ENCODE measurements at places on chromosomes 11 and 22.
A peak's percentile ranks its signal among the peaks of the same experiment; 100 is the strongest.

- no peak for DNase-seq
Measured at GRCh38 chr11:61666684-61667297, 13.4 kb upstream of the DAGLA start.

GRCh38 chr11:123532131-123532530 lies 102.1 kb downstream of the GRAMD1B start:
- DNase-seq: no peak

DNA sequence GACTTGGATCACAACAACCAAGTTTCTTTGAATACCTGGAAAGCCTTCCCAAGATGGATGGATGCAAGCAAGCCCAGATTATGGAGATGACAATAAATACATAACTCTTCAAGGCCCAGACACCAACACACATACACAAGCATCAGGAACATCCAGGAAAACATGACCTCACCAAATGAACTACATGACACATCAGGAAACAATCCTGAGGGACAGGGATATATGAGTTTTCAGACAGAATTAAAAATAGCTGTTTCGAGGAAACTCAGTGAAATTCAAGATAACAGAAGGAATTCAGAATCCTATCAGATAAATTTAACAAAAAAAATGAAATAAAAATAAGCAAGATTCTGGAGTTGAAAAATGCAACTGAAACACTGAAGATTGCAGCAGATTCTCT lies 659.4 kb downstream of the METTL15 start:
- no peak for DNase-seq

DNA sequence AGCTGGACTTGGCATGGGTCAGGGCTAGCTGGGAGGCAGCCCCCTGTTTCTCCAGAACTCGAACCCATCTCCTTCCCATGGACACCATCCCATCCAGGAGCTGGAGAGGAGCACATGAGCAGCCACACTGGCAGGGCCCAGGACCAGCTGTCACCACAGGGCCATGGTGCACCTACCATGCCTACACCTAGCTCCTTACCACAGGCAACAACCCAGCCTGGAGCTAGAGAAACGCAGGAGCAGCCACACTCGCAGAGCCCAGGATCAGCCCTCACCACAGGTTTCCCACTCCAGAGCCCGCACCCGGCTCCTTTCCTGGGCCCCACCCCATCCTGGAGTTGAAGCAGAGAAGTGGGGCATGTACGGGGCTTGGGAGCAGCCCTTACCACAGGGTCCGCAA lies 50.2 kb downstream of the GAB4 start:
- no peak for DNase-seq

- no peak for DNase-seq
Measured at GRCh38 chr11:9302448-9302847, 11.9 kb downstream of the TMEM41B start.

- DNase-seq: no peak
Measured at GRCh38 chr22:37635157-37635556, 4.3 kb upstream of the SH3BP1 start.

GRCh38 chr11:124943254-124943616 lies 7.4 kb upstream of the HEPACAM start:
- peak; percentile 70 for DNase-seq

DNA sequence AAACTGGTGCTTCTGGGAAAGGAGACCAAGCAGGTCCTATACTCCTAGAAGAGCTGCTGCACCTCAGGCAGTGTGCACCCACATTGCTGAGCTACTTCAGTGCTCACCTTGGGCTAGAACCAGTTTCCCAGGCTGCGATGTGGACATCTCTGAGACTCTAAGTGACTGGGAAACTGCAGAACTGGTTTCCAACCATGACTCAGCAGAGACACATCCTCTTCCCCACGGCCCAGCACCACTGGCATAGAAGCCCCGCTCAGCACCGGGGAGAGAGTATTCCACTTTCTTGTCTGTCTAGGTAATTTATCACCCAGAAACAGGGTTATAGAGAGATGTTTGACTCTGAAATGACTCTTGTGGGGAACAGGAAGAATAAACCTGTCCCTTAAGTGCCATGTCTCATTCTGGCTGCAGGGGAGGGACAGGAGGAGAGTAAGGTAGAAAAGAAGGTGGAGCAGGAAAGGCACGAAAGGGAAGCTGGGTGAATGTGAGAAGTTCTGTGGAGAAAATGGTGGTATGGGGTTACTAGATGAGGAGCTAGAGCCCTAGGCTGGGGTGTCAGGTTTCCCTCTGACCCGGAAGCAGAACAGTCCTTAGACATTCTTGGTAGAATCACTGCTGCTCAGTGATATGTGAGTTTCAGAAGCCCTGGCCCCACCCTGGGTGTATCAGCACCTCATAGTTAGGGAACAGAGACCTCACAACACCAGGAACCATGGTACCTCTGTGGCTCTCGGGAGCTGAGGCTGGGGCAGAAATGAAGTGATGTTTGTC lies 340.4 kb upstream of the NCAM1 start:
- no peak for DNase-seq

- no peak for DNase-seq
Measured at GRCh38 chr11:115623021-115623451, 118.8 kb upstream of the CADM1 start.

DNA sequence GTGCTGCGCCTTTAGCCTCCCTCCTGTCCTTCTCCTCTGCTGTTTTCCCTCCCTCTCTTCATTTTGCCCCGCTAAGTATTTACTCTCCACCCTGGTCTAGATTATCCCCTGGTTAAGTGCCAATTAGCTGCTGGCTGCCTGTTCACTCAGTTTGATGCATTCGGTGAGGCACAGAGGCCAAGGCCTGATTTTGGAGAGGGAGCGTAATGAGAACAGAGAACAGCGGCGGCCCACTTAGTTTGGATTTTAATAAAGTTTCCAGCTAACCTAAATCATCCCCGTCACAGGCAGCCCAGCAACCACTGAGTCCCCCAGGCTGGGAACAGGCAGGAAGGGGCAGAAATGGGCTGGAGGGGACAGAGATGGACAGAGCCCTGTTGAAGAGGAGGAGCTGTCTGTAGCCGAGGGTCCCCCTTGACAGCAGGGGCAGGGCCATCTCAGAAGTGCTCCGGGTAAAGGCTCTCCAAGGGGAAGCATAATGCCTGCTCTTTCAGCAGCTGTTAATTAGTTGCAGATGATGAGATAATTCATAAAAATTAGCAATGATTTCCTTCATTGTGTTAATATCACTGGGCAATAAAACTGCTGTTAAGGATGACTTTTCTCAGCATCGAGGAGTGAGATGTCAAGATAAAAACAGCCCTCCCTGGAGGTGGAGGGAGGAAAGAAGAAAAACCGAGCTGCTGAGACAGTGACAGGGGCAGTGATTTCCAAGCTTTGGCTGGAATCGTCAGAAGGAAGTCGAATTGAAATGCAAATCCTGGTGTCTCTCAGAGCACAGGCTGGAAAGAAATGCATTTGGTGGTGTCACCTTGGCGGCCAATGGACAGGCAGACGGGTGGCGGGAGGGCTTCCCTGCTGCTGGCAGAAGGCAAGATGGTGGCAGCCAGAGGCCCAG lies 170.1 kb downstream of the GRIK4 start:
- DNase-seq: no peak

DNA sequence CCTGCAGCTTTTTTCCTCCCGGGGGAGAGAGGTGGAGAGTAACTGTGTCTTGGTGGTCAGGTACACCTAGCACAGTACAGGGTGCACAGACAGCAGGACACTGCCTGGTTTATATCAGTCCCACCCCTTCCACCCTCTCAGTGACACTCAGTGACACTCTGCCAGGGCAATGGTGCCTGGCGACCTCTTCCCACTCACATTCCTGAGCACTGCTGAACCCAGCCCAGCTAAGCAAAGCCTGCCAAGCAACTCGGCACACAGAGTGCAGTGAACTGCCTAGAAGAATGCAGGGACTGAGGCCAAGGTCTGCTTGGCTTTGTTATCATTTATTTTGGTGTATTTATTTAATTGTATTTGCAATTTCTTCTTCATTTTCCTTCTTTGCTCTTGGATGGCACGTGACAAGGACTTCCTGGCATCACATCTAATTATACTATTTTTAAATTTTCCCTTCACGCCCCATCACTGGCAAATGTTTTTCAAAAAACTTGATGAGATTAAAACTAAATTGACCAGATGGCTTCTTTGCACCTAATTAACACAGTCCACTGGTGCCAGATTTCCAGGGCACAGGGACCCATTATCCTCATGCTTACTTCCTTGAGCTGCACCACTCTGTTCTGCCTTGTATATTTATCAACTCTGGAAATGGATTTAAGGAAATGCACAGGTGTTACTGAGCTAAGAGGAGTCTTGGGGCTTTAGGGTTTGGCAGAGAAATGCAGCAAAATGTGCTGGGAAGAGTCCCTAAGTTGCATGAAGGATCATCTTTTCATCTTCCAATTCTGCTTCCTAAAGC lies 205.6 kb downstream of the ADAMTS15 start:
- DNase-seq: peak; percentile 36
